Epithelial cell of proximal tubule (primary cell): ENCODE measurements at places on chromosomes 13 and 19. TPM values are rescaled to one million over a fixed set of nuclear protein-coding genes. Genes with fewer than 3 reads are reported as not detected.
A peak's percentile ranks its signal among the peaks of the same experiment; 100 is the strongest.

Gene SOX21
- total RNA-seq: 0.40 TPM in 1 of 2 replicates, not detected in the other

Gene DENND1C
- total RNA-seq: 0.94 and 4.4 TPM in 2 replicates

Gene CYP4F22
- not detected in 2 replicates for total RNA-seq

Gene C13orf42
- total RNA-seq: not detected in 2 replicates

Gene CASP14
- not detected in 2 replicates for total RNA-seq

Gene S1PR5
- total RNA-seq: not detected in 2 replicates

- no peak for DNase-seq
Measured at GRCh38 chr13:93824286-93824685, 597.7 kb downstream of the GPC6 start.

DNA sequence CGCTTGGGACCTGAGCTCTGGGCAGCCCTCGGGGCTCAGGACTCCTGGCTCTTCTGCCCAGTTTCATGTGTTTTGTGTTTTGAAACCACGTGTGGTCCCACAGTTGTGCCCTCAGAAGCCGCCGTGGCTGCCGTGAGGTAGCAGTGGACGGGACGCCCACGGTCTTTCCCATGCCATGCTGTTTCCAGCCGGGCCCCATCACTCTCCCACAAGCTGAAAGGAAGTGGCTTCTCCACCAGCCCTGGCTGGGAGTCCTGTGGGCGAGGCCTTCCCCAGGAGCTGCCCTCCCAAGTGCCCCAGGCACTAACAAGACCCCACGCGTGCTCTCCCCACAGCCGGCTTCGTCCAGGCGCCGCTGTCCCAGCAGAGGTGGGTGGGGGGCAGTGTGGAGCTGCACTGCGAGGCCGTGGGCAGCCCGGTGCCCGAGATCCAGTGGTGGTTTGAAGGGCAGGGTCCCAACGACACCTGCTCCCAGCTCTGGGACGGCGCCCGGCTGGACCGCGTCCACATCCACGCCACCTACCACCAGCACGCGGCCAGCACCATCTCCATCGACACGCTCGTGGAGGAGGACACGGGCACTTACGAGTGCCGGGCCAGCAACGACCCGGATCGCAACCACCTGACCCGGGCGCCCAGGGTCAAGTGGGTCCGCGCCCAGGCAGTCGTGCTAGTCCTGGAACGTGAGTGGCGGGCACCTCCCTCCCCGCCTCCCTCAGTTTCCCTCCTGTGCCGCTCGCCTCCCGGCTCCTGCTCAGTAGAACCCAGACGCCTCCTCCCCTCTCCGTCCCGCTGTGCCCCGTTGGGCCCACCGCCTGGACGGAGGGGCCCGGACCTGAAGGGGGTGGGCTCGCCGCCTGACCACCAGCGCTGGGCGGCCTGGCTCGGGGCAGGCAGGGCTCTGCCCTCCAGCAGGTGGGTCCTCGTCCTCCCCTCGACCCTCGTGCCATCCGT lies 5.3 kb downstream of the BSG start:
- DNase-seq: no peak

DNA sequence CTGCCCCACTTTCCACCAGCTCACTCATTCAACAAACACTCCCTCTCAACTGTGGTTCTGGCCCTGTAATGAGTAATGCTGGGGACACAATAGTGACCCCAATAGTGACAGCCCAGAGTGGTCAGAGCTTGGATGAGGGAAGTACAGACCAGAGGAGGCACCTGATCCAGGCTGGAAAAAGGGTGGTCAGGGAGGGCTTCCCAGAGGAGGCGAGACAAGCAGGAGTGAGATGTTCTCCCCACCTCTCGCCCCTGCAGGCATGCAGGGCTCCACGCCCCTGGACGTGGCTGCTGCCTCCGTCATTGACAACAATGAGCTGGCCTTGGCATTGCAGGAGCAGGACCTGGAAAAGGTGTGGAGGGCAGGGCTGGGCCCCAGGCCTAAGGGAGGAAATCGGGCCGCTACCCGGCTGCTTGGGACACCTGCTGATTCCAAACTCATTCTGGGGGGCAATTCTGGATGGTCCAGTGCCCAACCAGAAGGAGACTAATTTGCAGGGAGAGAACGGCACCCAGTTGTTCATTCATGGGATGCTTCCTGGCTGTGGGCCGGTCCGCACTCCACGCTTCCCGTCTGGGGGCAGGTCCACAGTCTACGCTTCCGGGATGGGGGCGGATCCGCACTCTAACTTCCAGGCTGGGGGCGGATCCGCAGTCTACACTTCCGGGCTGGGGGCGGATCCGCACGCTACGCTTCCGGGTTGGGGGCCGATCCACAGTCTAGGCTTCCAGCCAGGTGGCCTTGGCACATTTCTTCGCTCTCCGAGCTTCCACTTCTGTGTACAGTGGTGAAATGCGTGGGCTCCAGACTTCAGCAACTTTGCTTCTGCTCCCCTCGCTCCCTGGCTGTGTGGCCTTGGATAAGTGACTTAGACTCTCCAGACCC lies 63.4 kb downstream of the RYR1 start:
- DNase-seq: no peak

GRCh38 chr13:44843403-44843802 lies 145.9 kb downstream of the NUFIP1 start:
- no peak for DNase-seq

GRCh38 chr19:31370216-31370615 lies 21.0 kb upstream of the TSHZ3 start:
- DNase-seq: no peak

DNA sequence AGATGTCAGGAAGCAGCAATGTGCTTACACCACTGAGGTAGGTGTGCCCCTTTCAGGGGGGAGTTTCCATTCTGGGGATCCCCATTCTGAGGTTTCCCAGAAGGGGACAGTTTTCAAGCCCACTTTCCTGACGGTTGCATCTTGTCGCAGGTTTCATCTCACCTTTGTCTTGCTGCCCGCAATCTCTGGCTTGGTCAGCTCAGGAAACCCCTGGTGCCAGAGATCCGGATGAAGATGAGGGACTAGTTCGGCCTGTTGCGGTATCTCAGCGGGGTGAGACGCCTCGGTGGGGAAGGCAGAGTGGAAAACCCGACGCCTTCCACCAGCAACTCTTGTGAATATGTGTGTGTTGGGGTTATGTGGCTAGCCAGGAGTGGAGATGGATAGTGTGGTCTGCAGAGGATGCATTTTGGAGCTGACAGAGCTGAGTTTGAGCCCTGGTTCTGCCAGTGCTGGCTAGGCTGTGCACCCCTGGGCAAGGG lies 13.1 kb downstream of the TNFSF9 start:
- DNase-seq: no peak

GRCh38 chr19:7739801-7740681 lies 7.3 kb downstream of the CD209 start:
- no peak for DNase-seq

GRCh38 chr13:74743992-74744391 lies 609.8 kb upstream of the KLF12 start:
- no peak for DNase-seq

GRCh38 chr13:88124142-88124541 lies 453.0 kb downstream of the SLITRK5 start:
- DNase-seq: no peak

- peak; percentile 42 for DNase-seq
Measured at GRCh38 chr13:38819053-38819452, 132.2 kb downstream of the FREM2 start.

- no peak for DNase-seq
Measured at GRCh38 chr19:2636141-2636896, 66.2 kb downstream of the GNG7 start.

DNA sequence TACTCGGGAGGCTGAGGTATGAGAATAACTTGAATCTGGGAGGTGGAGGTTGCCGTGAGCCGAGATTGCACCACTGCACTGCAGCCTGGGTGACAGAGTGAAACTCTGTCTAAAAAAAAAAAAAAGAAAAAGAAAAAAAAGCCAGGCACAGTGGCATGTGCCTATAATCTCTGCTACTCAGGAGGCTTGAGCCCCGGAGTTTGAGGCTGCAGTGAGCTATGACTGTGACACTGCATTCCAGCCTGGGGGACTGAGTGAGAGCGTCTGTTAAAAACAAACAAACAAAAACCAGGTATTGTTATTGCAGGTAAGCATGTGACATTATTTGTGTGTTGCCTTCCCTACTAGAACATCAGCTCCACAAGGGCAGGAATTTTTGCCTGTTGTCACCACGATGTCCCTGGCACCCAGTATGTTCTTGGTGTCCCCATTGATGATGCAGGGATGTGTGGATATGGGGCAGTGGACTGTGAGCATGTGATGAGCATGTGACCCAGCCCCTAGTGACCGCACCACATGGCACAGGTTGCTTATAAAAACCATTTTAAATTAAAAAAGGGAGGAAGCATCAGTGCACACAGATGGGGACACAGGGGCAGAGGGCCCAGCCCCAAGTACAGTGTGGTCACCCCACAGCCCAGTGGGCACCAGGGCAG lies 1.6 kb upstream of the KANK2 start:
- DNase-seq: no peak

DNA sequence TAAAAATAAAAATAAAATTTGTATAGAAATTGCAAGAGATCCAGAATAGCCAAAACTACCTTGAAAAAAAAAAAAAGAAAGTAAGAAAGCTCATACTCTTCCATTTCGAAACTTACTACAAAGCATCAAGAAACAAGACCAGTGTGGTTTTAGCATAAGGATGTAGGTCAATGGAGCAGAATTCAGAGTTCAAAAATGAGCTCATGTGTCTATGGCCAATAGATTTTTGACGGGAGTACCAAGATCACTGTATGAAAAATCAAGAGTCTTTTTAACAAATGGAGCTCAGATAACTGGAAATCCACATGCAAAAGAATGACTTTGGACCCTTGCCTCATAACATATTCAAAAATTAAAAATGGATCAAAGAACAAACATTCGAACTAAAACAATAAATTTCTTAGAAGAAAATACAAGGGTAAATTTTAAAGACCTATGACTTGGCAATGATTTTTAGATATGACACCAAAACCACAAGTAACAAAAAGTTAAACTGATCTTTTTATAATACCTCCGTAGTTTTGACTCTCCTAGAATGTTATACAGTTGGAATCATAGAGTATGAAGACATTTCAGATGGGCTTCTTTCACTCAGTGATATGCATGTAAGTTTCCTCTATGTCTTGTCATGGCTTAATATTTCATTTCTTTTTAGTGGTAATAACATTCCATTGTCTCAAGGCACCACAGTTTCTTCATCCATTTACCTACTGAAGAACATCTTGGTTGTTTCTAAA lies 43.2 kb downstream of the KLF12 start:
- no peak for DNase-seq

DNA sequence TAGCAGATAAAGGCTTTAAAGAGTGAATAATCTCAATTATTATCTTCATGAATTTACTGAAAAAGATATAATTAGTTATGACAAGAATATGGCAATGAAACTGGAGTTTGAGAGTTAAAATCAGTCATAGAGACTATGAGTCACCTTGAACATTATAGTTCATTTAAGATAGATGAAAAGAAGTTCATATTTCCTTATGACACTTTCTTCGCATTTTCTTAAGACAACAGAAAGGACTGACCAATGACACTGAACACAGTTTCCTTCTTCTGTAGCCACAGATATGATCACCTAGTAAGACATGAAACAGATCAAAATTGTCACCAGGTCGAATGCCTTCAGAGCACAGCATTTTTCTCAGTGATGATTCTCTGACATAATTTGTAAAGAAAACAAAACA lies 202.1 kb downstream of the KLF12 start:
- DNase-seq: no peak

DNA sequence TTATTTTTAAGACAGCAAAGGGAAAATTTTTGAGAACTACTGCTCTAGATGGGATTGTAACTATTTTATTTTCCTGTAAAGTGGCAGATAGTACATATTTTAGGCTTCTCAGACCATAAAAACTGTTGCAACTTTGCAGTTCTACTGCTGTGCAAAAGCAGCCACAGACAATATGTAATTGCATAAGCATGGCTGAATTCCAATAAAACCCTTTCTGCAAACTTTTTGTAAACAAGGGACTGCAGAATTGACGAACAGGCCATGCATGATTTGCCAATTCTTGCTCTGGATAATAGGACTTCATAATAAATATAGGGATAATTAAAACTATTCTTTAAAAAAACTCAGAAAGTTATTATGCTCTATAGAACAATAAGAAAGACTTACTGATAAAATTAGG lies 149.1 kb downstream of the SLITRK5 start:
- no peak for DNase-seq

DNA sequence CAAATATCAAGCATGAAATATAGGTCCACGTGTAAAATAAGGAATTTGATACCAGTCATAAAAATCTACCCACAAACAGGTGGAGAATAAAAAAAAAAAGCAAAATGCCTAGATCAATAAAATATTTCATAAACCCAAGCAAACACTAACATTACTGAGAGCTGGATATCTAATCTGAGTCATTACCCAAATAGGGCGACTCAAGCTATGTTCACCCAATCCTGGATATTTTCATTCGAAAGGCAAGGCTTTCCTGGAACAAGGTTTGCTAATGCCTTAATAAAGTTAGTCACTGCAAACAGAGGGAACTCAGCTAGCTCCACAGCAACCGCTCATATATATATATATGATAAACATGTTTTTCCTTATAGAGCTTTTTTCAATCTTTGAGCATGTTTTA lies 33.5 kb upstream of the TM9SF2 start:
- DNase-seq: peak; percentile 1

DNA sequence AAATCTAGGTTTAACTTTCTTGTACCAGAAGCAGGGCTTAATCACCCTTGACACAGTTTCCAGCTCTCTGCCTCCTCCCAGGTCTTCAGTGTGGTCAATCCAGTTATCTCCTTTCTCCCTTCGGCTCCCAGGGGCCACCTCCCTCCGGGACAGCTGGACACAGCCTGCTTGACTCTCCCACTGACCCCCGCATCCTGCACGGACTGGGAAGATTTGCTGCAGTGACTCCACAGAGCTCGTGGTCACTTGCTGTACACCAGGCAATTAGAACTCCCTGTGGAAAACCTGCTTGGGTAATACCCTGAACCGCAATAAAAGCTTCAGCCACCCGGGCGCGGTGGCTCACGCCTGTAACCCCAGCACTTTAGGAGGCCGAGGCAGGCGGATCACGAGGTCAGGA lies 116.5 kb downstream of the NUFIP1 start:
- no peak for DNase-seq

GRCh38 chr13:26406791-26407190 lies 150.7 kb upstream of the WASF3 start:
- DNase-seq: no peak

DNA sequence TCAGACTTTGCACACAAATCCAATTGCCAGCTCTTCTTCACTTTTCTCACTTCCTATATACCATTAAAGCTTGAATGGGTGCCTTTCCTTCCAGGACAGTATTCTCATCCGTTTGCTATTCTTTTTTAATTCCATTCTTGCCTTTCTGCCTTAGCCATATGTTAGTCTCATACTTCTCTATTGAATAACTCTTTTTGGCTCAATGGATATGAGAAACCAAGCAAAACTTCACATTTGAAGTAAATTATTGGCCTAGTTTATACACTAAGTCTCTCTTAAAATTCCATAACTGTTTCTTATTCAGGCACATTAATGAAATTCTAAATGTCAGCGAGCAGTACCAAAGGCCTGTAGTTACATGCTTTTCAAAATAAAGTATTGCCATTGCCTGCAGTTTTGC lies 129.6 kb upstream of the FRY start:
- DNase-seq: no peak

- DNase-seq: no peak
Measured at GRCh38 chr19:6891761-6892385, 4.5 kb downstream of the ADGRE1 start.
